ENCODE measurements at places on chromosomes 6 and 20.

DNA sequence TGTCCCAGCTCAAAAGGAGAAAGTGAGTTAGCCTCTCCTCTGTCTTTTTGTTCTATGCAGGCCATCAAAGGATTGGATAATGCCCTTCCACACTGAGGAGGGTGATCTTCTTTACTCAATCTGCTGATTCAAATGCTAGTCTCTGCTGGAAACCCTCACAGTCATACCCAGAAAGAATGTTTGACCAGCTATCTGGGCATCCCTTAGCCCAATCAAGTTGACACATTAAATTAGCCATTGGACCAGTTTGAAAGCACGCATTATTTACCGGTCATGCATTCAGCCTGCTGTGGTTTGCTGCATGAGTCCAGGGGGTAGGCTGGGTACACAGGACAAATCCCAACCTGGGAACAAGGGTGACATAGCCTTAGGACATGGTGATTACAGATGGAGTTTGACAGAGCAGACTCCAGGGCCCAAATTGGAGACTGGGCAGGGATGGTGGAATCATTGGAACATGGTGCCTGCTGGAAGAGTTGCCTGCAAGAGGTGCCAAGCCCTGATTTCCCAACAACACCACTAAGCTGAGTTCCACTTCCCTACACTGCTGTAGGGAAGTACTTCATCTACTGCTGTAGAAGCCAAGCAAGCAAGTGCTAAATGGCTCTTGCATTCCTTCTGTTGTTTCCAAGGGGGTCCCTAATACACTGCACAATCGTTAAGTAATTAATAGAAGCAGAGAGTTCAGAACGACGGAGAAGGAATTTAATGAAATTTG, 87.7 kb downstream of the RNF182 start:
- DNase-seq: no peak

DNA sequence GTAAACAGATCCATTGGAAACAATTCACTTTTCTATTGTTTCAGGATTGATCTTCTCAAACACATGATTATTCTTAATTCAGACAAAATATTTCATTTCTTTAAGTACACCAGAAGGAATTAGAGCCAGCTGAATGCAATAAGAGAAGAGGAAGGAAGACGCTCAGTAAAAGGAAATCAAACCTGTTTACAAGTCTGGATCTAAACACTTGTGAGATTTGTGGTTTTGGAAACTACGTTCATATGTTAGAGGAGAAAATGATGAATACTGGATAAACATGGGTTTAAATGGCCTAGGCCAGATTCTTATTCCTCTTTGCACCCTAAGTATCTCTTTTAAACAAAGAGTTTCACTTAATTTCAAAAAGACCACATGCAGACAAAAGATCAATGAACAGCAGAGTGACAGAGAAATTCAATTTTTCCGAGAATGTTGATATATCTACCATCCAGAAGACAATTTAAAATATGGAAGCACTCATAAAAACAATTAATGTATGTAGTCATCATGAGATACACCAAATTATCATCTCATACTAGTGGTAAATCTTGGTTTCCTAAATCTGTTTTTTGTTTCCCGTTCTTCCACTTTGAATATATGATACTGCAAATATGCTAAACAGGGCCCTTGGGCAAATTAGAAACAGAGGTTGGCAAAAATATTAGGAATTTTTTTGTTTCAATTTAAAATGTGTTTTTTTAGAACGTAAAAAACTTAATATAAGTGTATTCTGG, 703.5 kb upstream of the CITED2 start:
- DNase-seq: no peak

DNA sequence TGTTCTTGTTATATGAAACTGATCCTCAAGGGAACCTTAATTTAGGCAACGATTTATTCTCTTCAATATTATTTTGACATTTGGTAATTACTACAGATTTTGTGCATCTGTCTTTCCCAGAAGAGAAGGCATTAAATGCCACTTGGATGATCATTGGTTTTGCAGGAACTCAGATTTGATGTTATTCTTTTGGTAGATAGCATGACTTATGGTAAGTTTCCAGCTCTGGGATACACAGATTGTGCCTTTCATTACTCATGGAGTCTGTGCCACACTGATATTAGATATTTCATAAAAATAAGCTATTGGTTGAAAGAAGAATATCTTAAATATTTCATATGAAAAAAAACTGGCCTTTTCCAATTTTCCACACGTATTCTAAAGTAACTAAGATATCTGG, 120.1 kb downstream of the AIG1 start:
- no peak for DNase-seq

- DNase-seq: no peak
Measured at GRCh38 chr6:147077251-147077650, 127.0 kb upstream of the STXBP5 start.

- no peak for DNase-seq
Measured at GRCh38 chr6:37994223-37994622, 174.7 kb downstream of the ZFAND3 start.

GRCh38 chr6:39870950-39871349, 63.3 kb downstream of the MOCS1 start:
- no peak for DNase-seq

- DNase-seq: no peak
Measured at GRCh38 chr6:137001299-137001976, 43.3 kb downstream of the IL20RA start.

DNA sequence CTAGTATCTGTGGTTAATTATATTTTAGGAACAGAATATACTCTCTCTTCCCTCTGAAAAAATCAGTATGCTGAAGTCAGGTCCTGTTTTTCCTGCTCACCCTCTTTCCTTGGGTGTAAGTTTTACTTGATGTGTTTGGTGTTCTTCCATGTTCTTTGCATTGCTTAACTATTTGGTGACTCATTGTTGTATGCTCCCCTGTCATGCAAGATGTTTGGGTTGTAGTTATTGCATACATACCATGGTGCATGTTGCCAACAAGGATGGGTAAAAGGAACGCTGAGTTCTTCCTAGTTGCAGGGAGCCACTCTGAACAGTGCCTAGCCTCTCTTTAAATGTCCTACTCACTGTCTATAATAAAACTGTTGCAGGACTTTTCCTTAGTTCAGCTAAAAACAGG, 207.9 kb upstream of the LAMP5 start:
- peak; percentile 40 for DNase-seq

DNA sequence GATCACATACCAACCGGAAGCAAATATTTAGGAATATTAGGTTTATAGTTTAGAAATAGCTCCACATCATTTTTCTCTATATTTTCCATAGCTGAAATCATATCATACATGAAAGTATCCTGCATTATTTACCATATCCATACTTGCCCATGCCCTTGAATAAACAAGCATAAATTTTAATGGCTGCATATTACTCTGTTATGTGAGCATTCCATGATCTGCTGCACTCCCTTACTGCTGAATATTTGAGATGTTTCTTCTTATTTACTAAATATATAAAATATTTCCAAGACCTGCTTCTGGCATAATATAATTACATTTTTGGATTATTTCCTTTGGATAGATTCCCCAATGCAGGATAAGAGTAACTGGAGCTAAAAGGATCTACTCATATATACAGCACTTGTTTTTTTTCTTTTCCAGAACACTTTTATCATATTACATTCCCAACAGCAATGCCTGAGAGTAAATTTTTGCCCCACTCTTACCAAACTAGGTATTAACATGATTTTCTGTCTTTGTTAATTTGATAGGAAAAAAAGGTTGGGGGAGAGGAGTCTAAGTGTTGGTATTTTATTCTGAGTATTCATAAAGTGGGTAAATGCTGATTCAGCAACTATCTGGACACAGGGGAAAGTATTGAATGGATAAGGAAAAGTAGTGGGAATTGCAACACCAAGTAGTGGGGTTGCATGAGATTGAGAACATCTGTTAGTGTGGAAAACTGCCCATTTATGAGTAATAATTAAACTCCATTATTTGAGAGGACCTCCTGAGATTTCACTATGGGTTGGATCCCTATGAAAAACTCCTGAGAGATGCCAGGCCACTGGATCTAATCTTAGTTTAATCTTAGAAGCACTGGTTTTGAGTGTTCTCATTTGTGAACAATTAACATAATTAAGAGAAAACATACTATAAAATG, 76.0 kb downstream of the MAN1A1 start:
- peak; percentile 66 for DNase-seq

DNA sequence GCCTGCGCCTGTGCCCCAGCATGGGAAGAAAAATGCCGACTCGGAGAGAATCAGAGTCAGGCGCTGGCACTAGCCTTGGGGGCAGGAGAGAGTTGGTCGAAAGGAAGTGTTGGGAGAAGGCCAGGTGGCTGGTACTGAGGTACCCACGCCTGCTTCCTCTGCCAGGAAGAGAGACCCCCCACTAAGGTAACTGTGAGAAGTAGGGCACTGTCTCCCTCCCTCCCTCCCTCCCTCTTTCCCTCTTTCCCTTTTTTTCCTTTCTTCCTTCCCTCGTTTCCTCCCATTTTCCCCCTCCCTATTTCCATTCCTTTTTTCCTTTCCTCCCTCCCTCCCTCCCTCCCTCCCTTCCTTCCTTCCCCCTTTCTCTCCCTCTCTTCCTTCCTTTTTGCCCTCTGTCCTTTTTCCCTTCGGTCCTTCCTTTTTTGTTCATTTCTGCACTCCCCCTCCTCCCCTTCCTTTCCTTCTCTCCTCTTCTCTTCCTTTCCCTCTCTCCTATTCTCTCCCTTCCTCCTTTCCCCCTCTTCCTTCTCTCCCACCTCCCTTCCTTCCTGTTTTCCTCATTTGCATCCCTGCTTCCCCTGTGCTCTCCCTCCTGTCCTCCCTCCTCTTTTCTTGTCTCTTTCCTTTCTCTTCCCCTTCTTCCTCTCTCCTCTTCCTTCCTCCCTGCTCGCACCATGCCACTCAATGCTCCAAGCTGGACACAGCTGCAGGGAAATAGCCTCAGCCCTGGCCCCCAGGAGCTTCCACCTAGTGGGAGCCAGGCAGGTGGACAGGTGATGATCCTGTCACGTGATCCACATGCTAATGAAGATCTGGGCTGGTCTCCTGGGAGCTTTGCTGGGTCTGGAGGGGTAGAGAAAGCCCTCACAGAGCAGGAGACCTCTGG, 148.0 kb downstream of the DHX35 start:
- no peak for DNase-seq

DNA sequence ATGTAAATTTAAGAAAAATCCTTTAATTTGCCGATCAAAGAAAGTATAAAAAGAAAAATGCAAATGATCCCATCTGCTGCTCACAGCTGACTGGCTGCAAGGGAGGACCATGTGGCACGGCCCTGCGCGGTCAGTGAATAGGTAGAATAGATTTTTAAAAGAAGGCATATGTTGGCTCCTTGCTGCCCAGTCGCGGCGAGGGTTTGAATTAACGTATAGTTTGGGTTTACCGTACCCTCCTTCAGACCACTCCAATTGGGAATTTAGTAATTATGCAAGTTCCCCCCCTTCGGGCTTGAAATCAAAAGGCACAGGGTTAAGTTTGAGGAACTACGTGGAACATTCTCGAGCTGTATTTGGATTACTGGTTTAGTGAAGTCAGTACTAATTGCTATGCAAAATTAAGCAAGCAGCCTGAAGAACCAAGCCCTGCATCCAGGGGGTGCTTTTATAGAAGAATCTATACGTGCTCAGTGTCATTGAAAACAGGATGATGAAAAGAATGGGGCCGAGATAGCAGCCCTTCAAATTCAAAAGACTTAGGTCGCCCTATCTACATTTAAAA, 1.1 kb upstream of the BEND3 start:
- DNase-seq: no peak

DNA sequence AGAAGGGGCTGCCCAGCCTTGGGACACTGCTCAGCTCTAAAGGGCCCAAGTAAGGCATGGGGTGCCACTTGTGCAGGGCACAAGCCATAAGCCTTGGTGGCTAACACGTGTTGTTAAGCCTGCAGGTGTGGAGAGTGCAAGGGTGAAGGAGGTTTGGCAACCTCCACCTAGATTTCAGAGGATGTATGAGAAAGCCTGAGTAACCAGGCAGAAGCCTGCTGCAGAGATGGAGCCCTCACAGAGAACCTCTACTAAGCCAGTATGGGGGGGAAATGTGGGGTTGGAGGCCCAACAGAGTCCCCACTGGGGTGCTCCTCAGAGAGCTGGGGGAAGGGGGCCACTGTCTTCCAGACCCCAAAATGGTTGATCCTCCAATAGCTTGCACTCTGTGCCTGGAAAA, 32.6 kb downstream of the SERINC1 start:
- DNase-seq: no peak

DNA sequence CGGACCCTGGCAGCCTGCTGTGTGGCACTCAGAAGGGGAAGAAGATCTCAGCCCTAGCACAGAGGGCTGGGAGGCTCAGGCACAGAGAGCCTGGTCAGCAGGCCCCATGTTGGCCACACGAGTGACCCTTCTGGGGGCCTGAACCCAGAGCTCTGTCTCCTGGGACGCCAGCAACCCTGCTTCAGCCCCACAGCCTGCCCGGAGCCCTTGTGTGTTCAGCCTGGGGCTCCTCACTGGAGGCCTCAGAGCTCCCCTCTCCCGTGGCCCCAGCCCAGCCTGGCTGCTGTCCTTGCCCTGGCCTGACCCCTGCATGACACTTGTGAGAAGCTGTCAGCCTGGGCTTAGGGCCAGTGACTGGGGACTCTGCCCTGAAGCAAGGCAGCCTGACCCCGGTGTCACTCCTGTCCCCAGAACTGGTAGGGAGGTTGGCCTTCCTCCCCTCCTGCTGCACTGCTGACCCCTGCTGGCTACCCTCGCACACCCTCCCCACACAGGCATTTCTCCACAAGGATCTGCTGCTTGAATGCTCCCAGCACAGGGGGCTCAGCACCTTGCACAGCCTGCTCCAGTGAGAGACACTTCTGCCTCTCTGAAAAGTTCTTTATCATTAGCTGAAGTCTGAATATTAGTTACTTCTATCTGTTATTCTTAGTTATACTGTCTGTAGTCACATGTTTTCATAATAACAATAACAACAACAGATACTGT, 15.4 kb upstream of the IP6K3 start:
- no peak for DNase-seq

- DNase-seq: no peak
Measured at GRCh38 chr20:24795436-24795835, 153.6 kb upstream of the CST7 start.

DNA sequence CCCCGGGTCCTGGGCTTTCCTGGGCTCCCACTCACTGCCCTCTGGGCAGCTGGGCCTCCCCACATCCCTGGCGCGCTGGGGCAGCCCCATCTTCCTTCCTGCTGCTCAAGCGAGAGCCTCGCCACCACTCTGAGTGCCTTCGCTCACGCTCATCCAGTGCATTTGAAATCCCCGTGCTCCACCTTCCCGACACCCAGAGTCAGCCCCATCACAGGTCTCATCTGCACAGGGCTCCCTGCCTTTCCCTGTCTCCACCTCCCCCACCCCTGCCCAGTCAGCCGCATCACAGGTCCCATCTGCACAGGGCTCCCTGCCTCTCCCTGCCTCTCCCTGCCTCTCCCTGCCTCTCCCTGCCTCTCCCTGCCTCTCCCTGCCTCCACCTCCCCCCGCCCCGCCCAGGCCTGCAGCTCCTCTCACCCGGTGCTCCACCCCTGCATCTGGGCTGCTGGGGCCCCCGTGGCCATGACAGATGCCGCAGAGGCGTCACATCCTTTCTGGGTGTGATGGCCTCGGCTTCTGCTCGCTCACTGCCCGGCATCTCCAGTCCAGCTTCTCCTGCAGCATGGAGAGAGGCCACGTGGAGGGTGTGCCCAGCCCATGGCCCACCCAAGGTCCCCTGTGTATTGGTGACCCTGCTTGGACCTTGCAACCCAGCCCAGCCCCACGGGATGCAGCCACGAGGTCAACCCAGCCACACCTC, 9.0 kb upstream of the BHLHE23 start:
- DNase-seq: no peak

All from AG09309 (cell line).